ENCODE measurements at places on chromosomes 11 and 22. TPM values are rescaled to one million over a fixed set of nuclear protein-coding genes. Genes with fewer than 3 reads are reported as not detected.

MMP12 gene
- 0.28 TPM for total RNA-seq

TTC9C gene
- total RNA-seq = 32.8 TPM

MAFF gene
- total RNA-seq = 79.1 TPM

GPR83 gene
- 0.09 TPM for total RNA-seq

OR4C16 gene
- total RNA-seq = not detected

All from endothelial cell of coronary artery (primary cell).